ENCODE measurements at places on chromosomes 3 and 15.

DNA sequence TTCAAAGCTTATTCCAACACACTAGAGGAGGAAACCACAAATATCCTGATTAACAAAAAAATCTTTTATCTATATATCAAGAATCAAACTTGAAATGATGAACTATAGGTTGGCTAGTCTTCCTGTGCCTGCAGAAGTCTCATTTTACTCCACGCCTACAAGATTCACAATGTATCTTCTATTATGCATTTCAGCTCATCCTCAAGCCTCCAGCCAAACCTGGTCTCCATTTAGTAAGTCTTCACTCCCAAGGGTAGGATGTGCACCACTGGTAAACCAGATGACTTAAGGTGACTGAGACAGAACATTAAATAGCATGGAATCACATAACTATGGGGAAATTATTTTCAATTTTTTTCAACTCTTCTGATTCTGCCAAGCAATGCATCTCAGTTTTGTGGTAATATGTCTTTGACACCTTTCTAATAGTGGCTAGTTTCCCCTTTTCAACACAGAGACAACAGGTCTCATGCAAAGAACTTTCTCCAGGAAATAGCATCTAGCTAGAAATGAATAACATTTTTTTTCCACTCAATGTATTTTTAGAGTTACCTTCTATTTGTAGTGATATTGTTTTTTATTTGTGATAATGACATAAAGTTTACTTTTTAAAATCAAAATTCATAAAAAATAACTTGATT is 166.9 kb downstream of the TNIK start:
- no peak for DNase-seq

DNA sequence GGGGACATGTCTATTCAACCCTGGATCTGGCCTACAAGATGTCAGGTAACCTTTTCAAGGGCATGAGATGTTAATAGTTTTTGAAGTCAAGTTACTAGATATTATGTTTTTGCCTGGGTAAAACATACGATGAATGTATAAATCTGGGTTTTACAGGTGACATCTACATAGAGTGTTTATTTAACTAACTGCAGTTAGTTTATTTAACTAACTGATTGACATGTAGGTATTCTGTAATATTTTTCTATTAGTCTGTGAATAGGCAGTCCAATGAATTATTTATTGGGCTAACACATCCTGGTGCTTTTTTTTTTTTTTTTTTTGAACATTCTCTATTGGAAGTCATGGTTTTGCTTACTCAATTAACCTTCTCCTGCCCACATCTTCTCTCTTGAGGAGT is 38.7 kb upstream of the TNIK start:
- DNase-seq: no peak

DNA sequence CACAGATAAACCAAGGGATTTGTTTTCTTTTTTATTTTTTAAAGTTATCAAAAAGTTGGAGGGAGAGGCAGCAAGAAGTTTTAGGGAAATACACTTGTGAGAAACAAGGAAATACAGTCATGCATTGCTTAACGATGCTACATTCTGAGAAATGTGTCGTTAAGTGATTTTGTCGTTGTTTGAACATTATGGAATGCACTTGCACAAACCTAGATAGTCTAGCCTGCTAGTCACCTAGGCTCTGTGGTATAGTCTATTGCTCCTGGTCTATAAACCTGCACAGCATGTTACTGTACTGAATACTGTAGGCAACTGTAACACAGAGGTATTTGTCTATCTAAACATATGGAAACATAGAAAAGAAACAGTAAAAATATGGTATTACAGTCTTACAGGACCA is 2.0 kb upstream of the NFKBIZ start:
- DNase-seq: no peak

- DNase-seq: no peak
Observed at GRCh38 chr3:170797685-170798084, 72.3 kb downstream of the RPL22L1 start.

DNA sequence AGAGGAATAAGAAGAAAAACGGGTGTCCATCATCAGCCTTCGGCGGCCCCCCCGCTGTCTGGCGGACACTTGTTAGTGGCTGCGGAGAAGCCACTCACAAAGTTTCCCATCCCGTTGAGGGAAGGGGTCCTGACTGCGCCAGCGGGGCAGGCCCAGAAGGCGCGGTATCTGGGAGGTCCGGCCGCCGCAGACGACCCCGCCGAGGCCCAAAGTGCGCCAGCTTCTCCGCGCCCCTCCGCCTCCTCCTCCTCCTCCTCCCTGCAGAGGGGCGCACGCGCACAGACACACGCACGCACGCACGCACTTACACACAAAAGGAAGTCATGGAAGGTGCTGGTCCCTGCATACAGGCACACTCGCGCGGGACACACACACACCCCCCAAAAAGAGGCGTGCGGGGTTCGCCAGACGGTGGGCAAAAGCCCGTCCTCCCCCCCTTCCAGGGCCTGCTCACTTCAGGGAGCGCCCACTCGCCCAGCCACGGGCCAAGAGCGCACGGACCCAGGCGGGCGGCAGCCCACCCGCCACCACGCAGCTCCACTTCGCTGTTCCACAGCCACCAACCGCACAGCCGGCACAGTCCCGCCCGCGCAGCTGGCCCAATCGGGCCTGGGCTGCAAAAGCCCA is 18.0 kb downstream of the ZNF148 start:
- peak; percentile 76 for DNase-seq

GRCh38 chr15:100836501-100836900 is 43.1 kb upstream of the ALDH1A3 start:
- DNase-seq: no peak

GRCh38 chr3:27653803-27654558 is 68.1 kb downstream of the EOMES start:
- DNase-seq: no peak

DNA sequence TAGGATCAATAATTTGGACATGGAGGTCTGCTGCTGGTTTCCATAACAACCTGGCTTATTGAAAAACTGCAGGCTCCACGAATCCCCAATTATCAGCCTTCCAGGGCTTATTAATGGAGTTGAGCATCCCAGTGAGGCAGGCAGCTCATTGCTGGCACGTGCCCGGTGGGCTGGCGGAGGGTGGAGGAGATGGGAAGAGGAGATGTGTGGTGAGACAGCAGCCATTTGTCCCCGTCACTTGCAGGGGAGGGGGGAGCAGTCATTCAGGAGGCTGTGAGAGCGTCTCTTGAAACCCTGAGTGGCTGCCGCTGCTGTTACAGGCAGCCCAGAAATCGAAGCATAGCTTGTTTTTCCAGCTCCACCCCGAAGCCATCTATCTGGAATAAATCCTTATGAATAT is 70.6 kb downstream of the GAP43 start:
- no peak for DNase-seq

DNA sequence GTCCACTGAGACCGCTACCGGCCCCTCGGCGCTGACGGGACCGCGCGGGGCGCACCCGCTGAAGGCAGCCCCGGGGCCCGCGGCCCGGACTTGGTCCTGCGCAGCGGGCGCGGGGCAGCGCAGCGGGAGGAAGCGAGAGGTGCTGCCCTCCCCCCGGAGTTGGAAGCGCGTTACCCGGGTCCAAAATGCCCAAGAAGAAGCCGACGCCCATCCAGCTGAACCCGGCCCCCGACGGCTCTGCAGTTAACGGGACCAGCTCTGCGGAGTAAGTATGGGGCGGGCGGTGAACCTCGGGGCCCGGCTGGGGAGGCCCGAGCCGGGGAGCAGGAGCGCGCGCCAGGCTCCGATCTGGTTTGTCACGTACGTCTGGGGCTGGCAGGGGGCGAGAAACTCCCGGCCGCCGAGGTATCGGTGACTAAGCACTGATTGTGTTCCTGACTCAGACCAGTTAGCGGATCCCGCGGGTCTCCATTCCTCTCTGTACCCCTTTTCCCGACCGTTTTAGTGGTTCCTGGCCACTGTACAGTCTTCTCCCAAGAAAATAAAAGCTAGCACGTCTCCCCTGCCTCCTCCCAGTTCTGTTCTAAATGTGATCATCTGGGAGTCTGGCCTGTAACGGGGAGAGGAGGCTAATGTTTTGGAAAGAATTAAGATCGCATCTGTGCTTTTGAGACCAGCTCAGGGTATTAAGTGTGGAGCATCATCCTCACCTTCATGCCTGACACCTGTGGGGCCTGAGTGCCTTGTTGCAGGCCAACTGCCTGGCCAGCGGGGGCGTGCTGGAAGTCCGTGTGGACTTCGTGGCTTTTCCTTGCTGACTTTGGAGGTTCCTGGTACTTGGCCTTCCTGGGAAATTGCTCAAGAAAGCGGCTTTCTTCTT is 691 bp downstream of the MAP2K1 start:
- DNase-seq: peak; percentile 73

- DNase-seq: no peak
Observed at GRCh38 chr3:29312960-29313452, 32.1 kb downstream of the RBMS3 start.

- no peak for DNase-seq
Observed at GRCh38 chr3:34068505-34068904, 270.1 kb downstream of the PDCD6IP start.

DNA sequence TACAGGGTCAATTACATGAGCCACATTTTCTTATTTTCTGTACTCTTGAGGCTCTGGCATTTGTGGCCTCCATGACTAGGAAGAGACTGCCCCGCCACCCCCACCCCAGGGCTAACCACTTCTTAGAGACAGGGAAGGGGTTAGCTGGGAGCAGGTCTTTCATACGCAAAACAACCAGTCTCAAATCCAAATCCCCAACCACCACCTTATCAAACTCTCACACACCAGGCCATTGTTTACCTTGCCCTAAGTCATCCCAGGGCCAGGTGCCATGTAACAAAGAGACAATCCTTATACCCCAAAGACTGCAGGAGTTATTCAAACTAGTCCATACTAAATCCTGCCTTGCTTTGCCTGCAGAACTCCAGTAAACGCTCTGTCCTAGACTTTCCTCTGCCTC is 77.8 kb downstream of the B3GNT5 start:
- DNase-seq: no peak

DNA sequence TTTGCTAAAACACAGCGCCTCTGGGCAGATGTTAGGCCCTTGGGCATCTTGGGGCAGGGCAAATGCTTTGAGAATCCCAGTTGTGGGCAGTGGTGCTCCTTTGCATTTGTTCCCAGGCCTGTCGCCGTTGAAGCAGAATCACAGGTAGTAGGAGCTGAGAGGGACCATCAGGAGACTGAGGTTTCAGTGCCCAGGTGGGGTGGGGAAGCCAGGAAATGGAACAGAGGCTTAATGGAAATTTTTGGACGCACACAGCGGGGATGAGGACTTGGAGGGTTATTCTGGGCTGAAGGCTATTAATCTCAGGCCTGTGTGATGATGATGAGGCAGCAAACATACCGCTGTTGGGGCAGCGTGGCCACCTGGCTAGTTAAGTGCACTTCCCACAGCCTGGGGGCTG is 99.5 kb downstream of the SV2B start:
- no peak for DNase-seq

GRCh38 chr3:123387532-123387931 is 61.4 kb downstream of the ADCY5 start:
- DNase-seq: no peak

GRCh38 chr3:106063909-106064308 is 195.1 kb upstream of the CBLB start:
- DNase-seq: no peak

DNA sequence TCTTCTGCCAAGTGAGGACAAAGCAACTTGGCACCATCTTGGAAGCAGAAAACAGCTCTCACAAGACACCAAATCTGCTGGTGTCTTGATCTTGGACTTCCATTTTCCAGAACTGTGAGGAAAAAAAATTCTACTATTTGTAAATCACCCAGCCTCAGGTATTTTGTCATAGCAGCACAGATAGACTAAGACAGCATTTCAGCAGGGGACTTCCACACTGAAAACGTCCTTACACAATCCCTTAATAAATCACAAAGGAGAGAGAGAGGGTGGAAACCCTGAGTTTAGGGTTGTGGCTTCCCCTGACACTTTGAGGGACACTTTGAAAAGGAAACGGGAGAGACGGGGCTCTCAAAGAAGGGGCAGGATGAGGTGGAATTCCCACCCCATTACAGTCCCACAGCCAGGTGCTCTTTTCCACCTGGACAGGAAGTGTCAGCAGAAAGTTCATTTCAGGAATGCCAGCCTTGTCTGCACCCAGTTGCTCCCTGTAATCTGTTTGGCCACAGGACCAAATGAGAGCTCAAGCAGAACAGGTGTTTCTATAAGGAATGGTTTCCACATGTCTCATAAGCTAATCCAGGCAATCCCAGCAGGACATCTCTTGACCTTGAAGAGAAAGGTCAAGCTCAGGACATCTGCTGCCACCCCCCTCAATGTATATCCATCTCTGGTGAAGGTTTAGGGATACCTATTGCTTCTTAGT is 51.3 kb downstream of the MYLK start:
- no peak for DNase-seq

GRCh38 chr3:46359733-46360493 is 6.0 kb downstream of the CCR2 start:
- peak; percentile 37 for DNase-seq

GRCh38 chr3:32837789-32838188 is 20.0 kb downstream of the TRIM71 start:
- no peak for DNase-seq

DNA sequence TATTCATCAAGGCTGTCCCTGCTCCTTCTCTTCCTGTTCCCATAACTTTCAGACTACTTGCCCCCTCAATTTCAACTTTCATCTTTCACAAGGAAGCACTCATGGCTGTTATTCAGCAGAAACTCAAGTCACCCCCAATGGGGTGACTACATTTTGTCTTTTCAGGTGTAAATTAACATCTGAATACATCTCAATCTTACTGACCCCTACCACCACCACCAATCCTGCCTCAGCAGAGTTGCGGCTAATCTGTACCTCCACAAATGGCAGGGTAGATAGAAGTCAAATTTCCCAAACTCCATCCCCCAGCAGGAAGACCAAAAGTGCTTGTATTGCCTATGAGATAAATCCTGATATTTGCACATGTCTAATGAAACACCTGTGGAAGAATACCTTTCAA is 19.2 kb downstream of the SOX2 start:
- DNase-seq: no peak

GRCh38 chr3:120855665-120856437 is 52.2 kb upstream of the STXBP5L start:
- no peak for DNase-seq

- no peak for DNase-seq
Observed at GRCh38 chr3:13772321-13772745, 107.5 kb downstream of the WNT7A start.

DNA sequence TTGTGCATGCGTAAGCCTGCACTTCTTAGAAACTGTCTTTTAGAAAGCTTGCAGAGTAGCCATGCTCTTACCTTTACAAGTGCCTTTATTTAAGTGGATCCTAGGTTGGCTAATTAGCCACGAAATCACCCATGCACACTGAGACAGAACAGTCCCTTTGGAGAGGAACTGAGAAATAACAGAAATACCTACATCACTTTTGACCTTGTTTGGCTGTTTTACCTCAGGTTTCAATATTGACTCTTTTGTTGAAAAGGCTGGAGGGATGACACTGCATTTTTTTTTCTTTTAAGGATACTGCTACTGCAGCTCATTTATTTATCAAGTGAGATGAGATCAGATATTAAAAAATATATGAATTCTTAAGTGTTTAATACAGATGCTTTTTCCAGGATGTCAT is 155.6 kb upstream of the GOLIM4 start:
- DNase-seq: peak; percentile 59

- peak; percentile 16 for DNase-seq
Observed at GRCh38 chr3:123027292-123028232, at the start of gene SEMA5B. TSS of gene SEMA5B (minus strand) at chr3:123027763. CDS start at chr3:122961263, 66,500 bp downstream.

DNA sequence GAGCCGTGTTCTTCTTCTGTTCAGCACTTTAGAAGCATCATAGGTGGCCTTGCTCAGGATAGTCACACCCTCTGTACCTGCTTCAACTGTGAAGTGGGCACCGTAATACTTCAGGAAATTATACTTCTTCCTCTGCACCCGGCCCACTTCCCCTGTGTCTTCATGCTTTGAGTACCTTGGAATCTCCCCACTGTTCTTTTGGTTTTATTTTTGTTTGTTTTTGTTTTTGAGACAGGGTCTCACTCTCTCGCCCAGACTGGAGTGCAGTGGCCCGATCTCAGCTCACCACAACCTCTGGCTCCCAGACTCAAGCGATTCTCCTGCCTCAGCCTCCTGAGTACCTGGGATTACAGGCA is 1.7 kb downstream of the P2RY14 start:
- no peak for DNase-seq
